ENCODE measurements at places on chromosomes 6 and 20. TPM values are rescaled to one million over a fixed set of nuclear protein-coding genes. Genes with fewer than 3 reads are reported as not detected.

FGD2 gene
- total RNA-seq: 20.5 TPM

CRYBG1 gene
- total RNA-seq: 18.2 TPM

DYNLT2 gene
- total RNA-seq: 1.5 TPM

CABLES2 gene
- 5.2 TPM for total RNA-seq

OR12D3 gene
- total RNA-seq: not detected

DNA sequence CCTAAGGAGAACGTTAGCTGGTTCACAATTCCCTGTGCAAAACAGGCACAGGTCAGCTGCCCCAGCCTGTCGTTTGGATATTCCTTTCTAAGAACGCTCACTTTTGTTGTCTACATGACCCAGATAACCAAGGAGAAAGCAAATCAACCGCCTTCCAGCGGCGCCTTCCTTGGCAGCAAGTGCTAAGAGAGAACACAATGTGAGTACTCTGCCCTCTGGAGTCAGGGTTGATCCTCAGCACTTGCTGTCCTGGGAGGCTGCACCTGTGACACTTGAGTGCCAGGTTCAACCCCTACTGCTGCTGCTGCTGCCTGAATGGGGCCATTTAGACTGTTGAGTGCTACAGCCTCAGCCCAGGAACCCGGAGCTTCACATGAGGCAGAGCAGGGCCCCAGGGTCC is 36.8 kb downstream of the OVOL2 start:
- DNase-seq: no peak

DNA sequence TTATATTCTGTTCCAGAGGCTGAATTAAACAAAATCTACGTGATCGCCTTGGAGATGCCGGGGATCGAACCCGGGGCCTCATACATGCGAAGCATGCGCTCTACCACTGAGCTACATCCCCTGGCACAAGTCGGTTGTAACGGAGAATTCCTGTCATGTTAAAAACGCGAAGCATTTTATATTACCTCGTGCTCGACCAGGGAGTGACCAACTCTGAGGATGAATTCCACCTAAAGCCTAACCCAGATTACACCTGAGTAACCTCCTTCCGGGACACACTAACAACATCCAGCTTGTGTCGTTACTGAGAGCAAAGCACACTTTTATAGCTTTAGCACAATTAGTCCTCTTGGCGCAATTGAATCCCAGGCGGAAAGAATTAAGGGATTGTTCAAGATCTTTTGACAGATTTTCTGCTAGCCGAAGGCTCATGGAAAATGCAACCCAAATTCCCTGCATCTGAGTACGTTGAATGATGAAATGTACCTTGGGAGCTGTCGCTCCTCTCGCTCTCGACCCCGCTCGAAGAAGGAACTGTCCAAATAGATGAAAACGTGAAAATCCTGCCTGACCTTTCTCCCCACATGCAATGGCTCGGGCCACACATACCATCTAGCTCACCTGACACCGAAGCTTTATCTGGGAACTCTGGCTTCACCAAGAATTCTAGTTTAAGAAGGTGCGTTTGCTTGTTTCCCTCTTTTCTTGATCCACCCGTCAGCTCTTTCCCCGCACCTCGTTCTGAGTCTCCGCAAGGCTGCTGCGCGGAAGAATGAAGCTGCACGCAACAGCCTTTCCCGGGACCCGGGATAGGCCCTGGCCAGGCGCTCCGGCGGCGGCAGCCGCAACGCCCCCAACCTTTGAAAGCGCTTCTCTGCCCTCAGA is 148.3 kb downstream of the GPX5 start:
- no peak for DNase-seq

GRCh38 chr6:145813285-145814034 is 1.1 kb downstream of the FBXO30 start:
- no peak for DNase-seq

DNA sequence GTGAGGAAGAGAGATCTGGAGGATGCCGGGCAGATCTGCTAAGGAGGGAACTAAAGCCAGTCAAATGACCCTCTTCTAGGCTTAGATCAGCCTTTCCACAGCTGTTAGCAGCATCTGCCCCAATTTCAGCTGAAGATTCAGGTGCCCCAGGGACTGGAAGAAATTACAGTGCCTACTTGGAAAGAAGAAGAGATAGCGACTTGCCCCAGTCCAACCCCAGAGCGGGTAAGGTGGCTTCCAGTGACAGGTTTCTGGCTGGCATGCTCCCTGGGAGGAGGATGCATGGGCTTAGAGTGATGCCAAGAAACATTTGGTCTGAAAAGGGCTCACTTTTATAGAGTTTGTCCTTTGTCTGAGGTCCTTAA is 620 bp downstream of the TJAP1 start:
- no peak for DNase-seq

GRCh38 chr6:43683708-43684455 is 3.7 kb downstream of the MRPS18A start:
- no peak for DNase-seq

DNA sequence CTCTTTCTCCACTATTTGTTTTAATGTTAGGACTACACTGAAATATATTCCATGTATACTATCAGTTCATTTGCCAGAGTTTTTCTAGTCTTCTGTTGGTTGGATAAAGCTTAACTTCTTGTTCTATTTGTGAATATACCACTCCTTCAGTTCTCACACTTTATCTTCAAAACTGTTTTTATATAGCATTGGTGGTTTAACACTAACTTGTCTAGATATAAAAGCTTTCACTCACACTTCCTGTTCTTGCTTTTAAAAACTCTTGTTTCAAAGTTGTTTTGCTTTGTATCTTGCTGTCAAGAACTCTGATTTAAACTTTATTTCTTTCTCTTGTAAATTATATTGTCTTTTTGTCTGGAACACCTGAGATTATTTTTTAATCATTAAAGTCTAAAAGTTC is 226.8 kb upstream of the TENT5A start:
- DNase-seq: no peak

DNA sequence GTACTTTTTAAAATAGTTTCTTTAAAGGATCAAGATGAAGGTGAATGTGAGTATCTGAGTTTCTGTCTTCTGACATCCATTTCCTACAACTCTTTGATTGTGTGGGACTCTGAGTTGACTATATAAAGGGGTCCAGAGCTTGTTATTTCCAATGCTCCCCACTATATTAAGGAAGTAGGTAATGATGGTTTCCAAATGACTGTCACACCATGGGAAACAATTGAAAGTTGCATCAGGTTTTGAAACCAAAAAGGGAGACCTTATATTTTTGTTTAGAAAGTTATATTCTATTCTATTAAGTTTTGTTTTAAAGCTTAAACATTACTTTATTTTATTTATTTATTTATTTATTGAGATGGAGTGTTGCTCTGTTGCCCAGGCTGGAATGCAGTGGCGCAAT is 11.2 kb downstream of the CASS4 start:
- no peak for DNase-seq

DNA sequence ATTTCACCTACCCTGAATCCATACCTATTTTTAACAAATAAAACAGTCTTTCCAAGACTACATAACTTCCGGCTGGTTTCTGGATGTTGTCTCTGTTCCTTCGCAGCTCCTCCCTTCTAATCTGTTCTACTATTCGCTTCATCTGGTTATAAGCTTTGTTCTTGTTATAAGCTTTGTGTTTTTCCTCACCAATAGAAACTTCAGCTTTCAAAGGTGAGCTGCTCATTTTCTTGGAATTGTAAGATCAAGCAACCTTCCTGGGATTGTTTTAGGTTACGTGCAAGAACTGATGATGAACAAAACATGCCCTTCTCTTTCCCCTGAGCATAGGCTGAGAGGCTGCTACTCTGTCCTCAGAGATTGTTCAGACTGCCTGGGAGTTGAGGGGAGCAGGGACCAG is 2.1 kb downstream of the GFOD1 start:
- DNase-seq: no peak

GRCh38 chr20:49572857-49573256 is 4.9 kb upstream of the PTGIS start:
- no peak for DNase-seq

GRCh38 chr20:1438361-1438760 is 28.3 kb downstream of the NSFL1C start:
- no peak for DNase-seq

DNA sequence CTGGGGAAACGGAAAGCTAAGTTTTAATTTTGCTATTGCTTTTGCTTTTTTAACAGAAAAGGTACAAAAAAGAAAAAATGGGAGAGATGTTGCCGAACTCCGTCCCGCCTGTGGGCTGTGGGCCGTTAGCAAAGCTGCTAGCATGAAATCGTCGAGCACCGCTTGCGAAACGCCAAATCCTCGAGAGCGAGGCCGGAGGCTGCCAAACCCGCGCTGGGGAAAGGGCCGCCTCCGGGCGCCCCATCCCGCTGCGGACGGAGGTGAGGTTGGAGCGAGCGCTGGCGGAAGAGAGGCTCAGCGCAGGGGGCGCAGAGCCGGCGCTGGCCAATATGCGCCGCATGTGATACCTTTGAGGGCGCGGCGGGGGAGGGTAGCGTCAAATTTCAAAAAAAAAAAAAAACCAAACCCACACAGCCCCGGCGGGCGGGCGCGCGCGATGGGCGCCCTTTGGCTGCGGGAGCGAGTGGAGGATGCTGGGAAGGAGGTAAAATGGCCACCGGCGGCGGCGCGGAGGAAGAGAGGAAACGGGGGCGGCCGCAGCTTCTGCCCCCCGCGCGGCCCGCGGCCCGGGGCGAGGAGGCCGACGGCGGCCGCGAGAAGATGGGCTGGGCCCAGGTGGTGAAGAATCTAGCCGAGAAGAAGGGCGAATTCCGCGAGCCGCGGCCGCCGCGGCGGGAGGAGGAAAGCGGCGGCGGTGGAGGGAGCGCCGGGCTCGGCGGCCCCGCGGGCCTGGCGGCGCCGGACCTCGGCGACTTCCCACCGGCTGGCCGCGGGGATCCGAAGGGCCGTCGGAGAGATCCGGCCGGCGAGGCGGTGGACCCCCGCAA is at the start of gene ZCCHC3:
Gene ZCCHC3 (plus strand): TSS at position 473 of the 827 bp plus-strand sequence. CDS start 17 bp downstream, at position 490.
- peak; percentile 82 for DNase-seq

All from mucosa of gallbladder (tissue), 1 donor.